ENCODE measurements at places on chromosomes 7 and 10.

DNA sequence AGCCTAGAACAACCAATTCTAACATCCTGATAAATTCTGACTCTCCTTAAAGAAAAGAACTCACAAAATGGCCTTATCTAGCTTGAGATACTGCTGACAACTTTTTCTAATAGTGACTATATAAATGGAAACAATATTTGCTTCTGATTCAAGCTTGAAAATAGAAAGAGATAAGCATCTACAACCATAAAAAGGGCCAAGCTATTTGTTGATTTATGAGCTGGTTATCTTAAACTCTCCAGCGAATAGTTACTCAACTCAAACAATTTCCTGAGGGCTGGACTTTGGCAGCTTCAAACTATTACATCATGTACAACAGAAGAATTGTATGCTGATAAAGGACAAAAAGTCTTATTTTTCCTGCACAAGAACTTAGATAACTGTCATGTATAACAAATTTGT is 4.6 kb downstream of the USP54 start:
- ATAC-seq, result peak; percentile 84

DNA sequence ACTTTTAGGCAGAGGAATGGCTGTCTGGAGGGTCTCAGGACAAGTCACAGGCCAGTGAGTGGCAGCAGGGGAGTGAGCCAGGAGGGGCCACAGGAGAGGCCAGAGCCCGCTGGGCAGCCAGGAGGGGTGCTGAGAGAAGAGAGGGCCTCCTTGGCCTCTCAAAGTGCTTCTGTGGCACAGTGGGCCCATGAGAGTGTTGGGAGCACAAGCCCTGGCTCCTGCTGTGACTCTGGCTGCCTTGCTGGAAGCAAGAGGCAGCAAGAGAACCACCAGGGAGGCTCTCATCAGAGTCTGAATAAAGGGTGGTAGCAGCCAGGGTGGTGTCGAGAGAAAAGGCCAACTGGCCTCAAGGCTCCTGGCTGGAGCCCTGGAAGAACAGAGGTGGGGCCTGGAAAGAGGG is 91.1 kb downstream of the VOPP1 start:
- ATAC-seq, result no peak

DNA sequence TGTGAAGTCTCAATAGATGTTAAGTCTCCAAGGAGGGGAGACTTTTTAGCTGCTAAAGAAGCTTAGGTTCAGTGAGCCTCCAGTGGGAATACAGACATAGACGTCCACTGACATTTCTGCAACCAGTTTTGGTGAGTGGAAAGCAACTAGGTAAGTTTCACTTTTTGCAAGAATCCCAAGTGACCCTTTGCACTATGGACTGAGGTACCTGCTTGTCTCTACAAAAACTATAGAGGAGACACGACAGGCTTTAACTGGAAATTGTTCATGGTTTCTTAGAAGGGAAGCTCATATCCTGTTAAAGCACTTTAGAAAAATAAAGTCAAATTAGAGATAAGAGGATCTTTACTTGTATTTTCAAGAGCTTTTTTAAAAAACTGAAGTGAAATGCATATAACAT is 38.6 kb downstream of the GBF1 start:
- no peak for ATAC-seq

DNA sequence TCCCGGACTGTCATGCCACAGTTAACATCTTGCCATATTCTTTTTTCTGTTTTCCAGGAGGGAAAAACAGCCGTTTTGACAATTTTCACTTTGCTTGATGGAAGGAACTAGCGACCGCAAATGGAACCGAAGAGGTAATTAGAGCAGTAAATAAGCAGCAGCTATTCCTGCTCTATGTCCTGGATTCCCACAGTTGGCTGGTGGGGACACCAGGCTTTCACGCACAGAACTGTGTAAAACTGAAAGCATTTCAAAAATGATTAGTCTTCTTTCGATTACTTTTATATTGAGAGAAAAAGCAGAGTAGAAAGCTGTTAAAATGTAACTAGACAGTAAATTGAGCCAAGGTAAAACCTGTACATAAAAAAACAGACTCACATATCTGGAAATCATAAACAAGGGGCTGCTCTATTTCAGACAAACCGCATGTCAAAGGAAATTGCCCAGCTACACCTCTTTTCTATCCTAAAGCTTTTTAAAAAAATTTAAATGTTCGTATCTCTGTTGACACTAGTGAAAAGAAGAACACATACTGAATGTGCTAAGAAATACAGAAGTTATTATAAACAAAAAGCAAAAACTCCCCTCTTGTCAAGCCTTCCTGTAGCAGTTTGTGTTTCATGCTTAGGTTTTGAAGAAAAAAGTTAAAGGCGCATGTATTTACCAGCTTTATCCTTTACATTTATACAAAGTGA is 93.4 kb downstream of the RNF216 start:
- no peak for ATAC-seq

DNA sequence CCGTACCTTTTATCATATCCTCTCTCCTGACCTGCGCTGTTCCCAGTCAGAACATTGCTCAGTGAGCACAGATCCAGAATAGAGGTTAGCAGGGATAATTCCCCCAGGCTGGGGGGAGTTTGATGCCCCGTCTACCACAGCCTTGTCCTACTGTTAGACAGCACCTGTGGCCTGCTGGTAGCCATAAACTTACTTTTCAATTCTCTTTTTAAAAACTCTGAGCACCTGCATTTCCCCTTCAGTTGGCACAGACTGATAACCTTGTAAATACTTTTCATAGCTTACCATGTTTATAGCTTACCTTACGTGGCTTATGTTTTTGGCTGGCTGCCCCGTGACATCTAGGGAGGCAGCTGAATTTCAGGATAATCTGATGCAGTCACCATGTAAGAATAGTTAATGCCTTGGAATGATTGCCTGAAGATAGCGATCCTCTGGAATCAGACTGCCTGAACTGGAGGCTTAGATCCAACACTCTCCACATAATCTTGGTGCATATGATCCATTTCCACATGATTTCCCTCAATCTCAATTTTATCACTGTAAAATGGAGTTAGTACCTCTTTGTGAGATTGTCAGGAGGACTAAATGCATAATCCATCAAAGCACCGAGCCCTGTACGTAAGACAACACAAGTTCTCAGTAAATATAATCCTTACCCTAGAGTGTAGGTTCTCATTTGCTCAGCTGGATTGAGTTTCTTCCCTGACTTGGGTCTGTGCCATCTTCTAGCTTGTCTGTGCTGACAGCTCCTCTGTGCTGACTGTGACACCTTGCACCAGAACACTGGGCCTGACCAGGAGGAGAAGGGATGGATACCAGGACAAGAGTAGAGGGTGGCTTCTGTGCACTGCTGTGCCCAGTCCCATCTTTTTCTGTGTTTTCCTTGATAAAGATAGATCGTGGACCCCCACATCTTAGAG is 111.7 kb upstream of the GJD4 start:
- peak; percentile 43 for ATAC-seq

DNA sequence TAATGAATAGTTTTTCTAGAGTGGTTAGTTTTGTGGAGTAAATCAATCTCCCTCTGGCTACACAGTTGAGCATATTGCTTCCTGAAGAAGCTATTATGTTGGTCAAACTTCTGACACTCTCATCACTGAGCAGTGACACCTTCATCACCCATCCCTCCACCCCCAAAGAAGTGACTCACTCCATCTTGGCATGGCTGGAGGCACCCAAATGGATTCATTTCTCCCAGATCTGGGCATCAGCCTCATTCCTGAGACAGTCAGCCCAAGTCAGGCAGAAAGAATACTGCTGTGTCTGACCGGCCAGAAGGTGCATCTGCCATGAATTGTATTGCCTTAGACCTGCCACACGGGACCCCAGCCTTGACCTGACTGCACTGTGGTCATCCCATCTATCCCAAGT is 117.0 kb upstream of the HABP2 start:
- no peak for ATAC-seq

- ATAC-seq, result no peak
Measured at GRCh38 chr10:43386981-43387677, 15.7 kb downstream of the FXYD4 start.

- ATAC-seq, result no peak
Measured at GRCh38 chr7:84847790-84848189, 339.1 kb downstream of the SEMA3D start.

DNA sequence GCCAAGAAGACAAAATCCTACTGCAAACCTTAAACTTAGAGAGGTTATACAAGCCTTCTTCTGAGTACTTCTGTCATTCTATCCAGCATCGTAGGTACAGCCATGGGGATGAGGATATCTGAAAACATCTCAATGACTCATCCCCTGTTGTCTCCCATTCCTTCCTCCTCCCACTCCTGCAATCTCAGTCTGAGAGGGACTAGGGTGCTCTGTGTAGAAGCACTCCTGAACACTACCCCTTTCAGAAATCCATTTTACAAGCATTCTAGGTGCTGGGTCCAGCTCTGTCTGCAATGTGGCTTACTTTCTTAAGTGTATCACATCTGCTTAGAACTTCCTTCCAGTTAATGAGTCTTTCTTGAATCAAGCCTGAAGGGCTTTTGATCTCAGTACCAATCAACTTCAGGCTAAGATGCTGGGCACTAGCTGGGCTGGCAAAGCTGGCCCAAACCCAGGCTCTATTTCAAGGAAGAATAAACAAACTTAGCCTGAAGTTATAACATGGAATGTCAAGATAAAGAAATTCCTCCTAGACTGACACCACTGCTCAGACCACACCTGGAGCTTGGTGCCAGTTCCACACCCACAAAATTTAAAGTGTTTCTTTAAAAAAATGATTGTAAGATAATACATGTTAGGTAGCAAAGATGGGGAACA is 270.3 kb upstream of the AOAH start:
- no peak for ATAC-seq

DNA sequence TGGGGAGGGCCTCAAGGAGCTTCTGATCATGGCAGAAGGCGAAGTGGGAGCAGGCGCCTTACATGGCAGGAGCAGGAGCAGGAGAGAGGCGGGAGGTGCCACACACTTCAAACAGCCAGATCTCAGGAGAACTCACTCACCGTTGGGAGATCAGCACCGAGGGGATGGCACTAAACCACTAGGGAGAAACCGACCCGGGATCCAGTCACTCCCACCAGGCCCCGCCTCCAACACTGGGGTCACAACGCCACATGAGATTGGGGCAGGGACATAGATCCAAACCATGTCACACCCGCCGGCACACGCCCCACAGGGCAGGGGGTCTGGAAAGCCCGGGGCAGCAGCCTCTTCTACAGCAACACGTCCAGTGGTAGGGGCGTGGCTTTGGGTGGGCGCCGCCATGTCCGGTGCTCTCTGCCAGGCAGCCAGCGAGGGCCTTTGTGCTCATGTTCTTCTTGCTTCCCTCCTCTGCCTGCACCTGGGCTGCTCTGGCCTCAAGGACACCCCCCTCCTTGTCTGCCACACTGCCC is 233.8 kb upstream of the SHH start:
- no peak for ATAC-seq

- ATAC-seq, result no peak
Measured at GRCh38 chr7:111895049-111895448, 311.1 kb downstream of the DOCK4 start.

DNA sequence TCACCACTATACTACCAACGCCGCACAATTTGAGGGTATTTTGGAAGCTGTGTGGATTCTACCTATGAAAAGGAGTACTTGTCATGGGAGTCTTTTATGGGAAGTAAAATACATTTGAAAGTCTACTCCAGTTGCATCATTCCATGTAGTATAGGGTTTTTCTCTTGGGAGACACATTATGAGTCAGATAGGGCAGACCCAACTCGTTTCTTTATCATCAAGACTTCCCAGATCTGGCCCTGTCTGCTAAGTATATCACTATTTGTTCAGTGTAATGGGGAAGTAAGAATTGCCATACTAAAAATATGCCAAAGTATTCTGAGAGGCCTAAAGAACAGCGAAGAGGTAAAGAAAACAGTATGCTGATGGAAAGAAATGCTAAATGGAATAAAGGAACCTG is 144.2 kb downstream of the SPAG6 start:
- no peak for ATAC-seq

- no peak for ATAC-seq
Measured at GRCh38 chr7:82210416-82211184, 233.0 kb downstream of the CACNA2D1 start.

DNA sequence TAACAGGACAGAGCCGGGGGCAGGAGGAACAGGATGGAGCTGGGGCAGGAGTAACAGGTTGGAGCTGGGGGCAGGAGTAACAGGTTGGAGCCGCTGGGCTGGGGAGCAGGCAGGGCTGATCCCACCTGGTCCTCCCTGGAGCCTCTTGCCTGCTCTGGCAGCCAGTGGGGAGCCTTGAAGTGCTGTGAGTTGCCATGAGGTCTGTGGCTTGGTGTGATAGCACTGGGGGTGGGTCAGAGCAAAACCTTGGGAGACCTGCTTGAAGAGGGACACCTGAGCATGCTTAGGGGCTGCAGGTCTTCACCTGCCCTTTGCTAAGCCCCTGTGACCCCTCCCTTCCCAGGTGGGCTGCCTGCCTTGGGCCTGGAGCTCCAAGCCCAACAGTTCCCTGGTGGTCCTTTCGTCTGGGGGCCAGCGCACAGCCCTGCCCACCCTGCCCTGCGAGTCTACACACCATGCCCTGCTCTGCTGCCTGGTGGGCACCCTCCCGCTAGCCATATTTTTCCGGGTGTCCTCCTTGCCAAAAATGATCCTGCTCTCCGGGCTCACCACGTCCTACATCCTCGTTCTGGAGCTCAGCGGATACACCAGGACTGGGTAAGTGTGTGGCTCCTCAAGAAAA is 111.6 kb downstream of the ADCY1 start:
- ATAC-seq, result no peak

DNA sequence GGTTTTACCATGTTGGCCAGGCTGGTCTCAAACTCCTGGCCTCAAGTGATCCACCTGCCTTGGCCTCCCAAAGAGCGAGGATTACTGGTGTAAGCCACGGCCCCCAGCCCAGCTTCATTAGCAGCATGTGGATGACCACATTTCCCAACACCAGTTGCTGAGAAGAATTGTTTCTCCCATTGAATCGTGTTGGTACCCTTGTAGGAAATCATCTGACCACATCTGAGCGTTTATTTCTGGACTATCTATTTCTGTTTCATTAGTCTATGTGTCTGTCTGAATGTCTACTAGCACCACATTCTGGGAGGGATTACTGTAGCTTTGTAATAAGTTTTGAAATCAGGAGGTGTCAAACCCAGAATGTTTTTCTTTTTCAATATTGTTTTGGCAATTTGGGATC is 89.6 kb downstream of the LCOR start:
- no peak for ATAC-seq

DNA sequence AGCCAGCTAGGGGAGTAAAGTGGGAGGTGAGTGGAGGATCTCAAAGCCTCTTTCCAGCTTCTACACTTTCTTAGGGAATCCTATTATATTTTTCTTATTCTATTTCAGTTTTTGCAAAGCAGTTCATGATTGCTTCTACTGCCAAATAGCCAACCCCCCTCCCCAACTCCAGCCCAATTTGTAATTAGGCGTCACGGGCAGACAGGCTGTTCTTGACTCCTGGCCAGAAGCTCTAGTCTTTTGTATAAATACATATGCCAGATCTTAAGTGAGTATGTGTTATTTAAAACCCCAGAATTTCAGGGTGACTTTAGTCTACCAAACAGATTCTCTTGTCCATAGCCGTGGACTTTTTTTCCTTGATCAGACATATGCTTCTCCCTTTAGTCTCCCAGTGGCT is 255.2 kb downstream of the BUB3 start:
- no peak for ATAC-seq

All from SK-N-SH treated with all-trans-retinoic acid at 6 μM for 48 hours (cell line).